ENCODE measurements at places on chromosomes 4 and X.

DNA sequence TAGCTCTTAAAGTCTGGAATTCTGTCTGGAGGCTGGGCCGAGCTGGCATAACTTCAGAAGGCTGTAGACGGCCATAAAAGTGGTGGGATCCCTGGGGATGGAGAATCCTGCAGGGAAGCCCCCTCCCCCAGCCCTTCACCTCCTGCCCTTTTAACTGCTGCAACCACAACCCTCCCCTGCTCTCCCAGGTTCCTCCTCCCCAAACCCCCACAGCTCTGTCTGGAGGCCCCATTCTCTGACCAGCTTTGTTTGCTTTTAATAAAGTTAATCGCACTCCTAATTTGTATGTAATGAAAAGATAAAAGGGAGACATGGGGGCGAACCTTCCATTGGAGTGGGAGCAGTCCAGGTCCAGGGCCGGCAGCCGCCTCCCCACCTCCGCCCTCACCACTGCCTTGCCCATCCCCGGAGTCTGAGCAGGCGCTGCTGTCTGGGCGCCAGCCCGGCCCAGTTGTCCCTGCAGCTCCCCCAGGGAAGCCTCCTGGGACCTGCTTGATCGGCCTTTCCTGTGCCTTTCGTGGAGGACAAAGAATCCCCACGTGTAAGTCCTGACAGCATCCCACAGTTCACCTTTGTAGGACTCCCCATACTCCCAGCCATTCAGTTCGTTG lies 84.3 kb downstream of the PJA1 start:
- DNase-seq: no peak

DNA sequence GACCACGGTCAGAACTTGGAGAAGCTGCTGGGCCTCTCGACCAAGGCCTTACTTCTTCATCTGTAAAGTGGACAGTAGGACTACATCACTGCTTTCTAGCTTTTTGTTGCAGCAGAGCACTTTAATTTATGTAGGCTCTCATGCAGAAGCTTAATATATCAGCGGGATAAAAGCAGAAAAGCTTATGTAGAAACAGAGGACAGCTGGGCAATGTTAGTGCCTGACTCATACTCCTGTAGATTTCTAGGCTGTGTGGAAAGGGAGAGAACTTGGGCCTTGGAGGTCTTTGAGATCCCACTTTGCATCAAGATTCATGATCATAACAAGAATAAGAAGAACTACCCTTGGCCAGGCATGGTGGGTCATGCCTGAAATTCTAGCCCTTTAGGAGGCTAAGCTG lies 91.2 kb downstream of the ARHGAP10 start:
- no peak for DNase-seq

GRCh38 chr4:36088542-36088941 lies 155.8 kb downstream of the ARAP2 start:
- no peak for DNase-seq

GRCh38 chr4:126807132-126807531 lies 825.6 kb upstream of the INTU start:
- DNase-seq: no peak

GRCh38 chr4:139234253-139234652 lies 45.8 kb downstream of the MGARP start:
- DNase-seq: no peak

- no peak for DNase-seq
Measured at GRCh38 chr4:109390115-109390768, 43.4 kb upstream of the SEC24B start.

GRCh38 chr4:172785613-172786012 lies 383.0 kb upstream of the GALNT7 start:
- no peak for DNase-seq

DNA sequence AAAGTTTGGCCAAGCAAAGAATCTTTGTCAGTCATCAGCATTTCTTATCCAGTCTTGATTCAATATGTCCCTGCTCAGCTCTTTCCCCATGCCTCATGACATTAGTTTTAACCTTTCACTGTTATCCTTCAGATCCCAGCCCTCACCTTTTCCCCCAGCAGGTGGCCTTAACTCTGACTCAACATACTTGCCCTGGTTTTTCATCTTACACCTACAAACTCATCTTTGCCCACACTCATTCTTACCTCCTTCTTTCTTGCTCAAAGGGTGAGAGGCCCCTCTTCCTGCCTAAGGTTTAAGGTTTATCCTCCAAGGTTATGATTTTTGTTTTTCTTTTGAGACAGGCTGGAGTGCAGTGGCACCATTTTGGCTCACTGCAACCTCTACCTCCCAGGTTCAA lies 10.6 kb upstream of the ANXA5 start:
- no peak for DNase-seq

GRCh38 chrX:151287954-151288353 lies 109.1 kb upstream of the VMA21 start:
- DNase-seq: no peak

- no peak for DNase-seq
Measured at GRCh38 chr4:99013884-99014523, 18.5 kb downstream of the METAP1 start.

GRCh38 chrX:44876086-44876485 lies 3.1 kb downstream of the KDM6A start:
- DNase-seq: no peak

GRCh38 chr4:3642056-3642630 lies 109.9 kb upstream of the LRPAP1 start:
- no peak for DNase-seq

- DNase-seq: no peak
Measured at GRCh38 chr4:39544580-39545315, 17.5 kb upstream of the UGDH start.

- no peak for DNase-seq
Measured at GRCh38 chr4:122914292-122914904, 8.0 kb downstream of the NUDT6 start.

- DNase-seq: no peak
Measured at GRCh38 chr4:54852602-54853001, 194.8 kb downstream of the KIT start.

Measured in stimulated activated CD8-positive, alpha-beta memory T cell treated with anti-CD3 and anti-CD28 coated beads, Interleukin-4, amount 100 ng/mL, for 1 hour (primary cell).